ENCODE measurements at places on chromosomes 7 and 10. TPM values are rescaled to one million over a fixed set of nuclear protein-coding genes. Genes with fewer than 3 reads are reported as not detected.

Gene UNC5B
- total RNA-seq, result 31.1 TPM

DNA sequence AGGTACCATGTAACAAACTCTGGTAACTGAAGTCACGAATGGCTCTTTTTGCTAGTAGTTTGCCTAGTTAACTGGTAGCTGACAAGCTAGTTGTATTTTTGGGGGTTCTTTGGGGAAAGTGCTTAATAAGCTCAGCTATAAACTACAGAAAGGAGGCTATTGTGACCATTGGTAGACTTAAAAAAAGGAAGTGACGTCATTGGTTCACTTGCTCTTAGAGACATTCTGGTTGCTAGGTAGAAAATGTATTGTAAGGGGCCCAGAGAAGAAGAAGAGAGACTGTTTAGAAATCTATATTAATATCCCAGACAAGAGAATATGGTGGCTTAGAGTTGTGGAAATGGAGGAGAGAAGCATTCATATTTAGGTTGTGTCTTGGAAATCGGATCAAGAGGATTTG is 103.0 kb downstream of the NXPH1 start:
- no peaks in the 10 kb centered on the region for H3K27me3 ChIP-seq
- H3K4me1 ChIP-seq, result no peaks in the 10 kb centered on the region

Gene ANKRD61
- not detected for total RNA-seq

DNA sequence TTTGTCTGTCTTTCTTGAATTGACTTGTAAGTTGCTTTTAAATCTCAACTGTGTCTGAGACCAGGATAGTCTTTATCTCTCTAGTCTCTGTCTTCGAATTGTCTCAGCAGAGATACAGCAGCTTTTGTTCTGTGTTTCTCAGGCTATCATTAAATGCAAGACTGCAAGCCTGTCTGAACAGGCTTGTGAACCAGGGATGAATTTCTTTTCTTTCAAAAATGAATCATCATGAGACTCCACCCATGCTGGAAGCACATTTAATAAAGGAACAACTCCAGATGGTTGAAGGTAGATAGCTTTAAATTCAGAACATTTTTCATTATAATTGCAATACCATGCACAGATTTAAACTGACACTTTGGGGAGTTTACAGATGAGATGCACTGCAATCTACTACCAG is 155.9 kb downstream of the SEC23IP start:
- H3K27ac ChIP-seq, result no peak overlapping the region
- DNase-seq, result no peak
- H3K36me3 ChIP-seq, result no peaks in the 10 kb centered on the region
- H3K4me1 ChIP-seq, result no peaks in the 10 kb centered on the region
- no peak overlapping the region for H3K4me3 ChIP-seq

DNA sequence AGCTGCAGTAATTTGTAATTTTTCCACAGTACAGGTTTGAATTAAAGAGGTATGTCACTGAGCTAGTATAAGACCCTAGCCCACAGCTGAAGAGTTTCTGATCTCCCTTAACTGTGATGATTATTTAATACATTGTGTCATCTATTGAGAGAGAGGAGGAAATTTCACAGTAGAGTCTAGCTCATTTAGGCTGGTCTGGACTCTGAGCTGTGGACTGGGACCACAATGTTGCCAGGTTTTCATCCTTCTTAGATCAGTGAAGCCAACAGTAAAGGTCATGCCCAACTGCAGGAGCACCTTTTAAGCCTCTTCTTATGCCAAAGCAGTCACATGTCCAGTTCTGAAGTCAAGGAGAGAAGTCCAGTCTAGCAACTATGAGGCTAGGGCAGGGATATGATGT is 8.9 kb downstream of the TES start:
- no peak for DNase-seq
- H3K27me3 ChIP-seq, result no peaks in the 10 kb centered on the region
- no peak overlapping the region for H3K4me3 ChIP-seq
- H3K4me1 ChIP-seq, result peaks cover 16% of the 10 kb centered on the region
- H3K27ac ChIP-seq, result peak overlapping the region; percentile 98

GRCh38 chr10:103452506-103453230 is 498 bp upstream of the CALHM2 start:
- H3K4me3 ChIP-seq, result peak overlapping the region; percentile 52
- no peaks in the 10 kb centered on the region for H3K36me3 ChIP-seq
- H3K27me3 ChIP-seq, result peaks cover 5% of the 10 kb centered on the region
- H3K27ac ChIP-seq, result peak overlapping the region; percentile 93

- no peak overlapping the region for H3K27ac ChIP-seq
- H3K36me3 ChIP-seq, result no peaks in the 10 kb centered on the region
- DNase-seq, result no peak
- no peaks in the 10 kb centered on the region for H3K4me1 ChIP-seq
Measured at GRCh38 chr7:9761224-9761623, 1212.4 kb upstream of the PHF14 start.

Gene NME8
- not detected for total RNA-seq

Gene PDIA4
- total RNA-seq, result 73.2 TPM

- peak; percentile 68 for DNase-seq
- H3K36me3 ChIP-seq, result no peaks in the 10 kb centered on the region
- H3K4me1 ChIP-seq, result peaks cover 28% of the 10 kb centered on the region
- peak overlapping the region; percentile 57 for H3K27ac ChIP-seq
Measured at GRCh38 chr10:121158988-121159579, 307.9 kb downstream of the WDR11 start.

DNA sequence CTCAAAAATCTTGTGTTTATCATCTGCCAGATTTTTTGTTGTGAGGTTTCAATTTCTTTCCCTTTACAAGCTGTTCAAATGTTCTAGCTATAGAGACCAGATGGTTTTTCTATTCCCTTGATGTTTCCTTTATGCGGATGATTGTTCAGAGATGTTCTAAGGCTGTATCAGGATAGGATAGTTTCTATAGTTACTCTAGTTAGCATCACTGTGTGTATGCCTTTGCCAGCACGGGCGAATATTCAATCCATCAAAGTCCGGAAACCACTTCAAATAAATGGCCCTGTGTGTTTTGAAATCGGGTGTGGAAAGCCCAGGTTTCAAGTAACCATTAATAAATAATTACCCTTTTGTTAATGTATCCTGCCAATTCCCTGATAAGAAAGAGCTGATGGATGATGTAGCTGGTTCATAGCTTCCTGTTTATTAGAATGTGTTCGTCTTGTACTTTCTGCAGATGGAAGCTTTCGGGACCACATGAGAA is 149.8 kb upstream of the PRKCQ start:
- DNase-seq, result no peak
- peaks cover 17% of the 10 kb centered on the region for H3K27me3 ChIP-seq
- no peaks in the 10 kb centered on the region for H3K4me1 ChIP-seq
- H3K4me3 ChIP-seq, result no peak overlapping the region
- no peak overlapping the region for H3K27ac ChIP-seq

Gene NPSR1
- 9.7 TPM for total RNA-seq

Gene PRKCQ
- 0.96 TPM for total RNA-seq

- H3K36me3 ChIP-seq, result no peaks in the 10 kb centered on the region
- H3K4me1 ChIP-seq, result peaks cover 6% of the 10 kb centered on the region
- no peaks in the 10 kb centered on the region for H3K27me3 ChIP-seq
- no peak overlapping the region for H3K4me3 ChIP-seq
Measured at GRCh38 chr7:157432541-157432956, 95.7 kb downstream of the DNAJB6 start.

Gene ADK
- total RNA-seq, result 15.0 TPM

Gene LIPK
- total RNA-seq, result not detected

- H3K4me3 ChIP-seq, result no peak overlapping the region
- DNase-seq, result peak; percentile 65
- peaks cover 67% of the 10 kb centered on the region for H3K4me1 ChIP-seq
Measured at GRCh38 chr10:71835671-71836595, 15.1 kb downstream of the PSAP start.

- H3K4me3 ChIP-seq, result peak overlapping the region; percentile 45
- H3K36me3 ChIP-seq, result no peaks in the 10 kb centered on the region
- peaks cover 25% of the 10 kb centered on the region for H3K4me1 ChIP-seq
- peaks cover 55% of the 10 kb centered on the region for H3K27me3 ChIP-seq
- DNase-seq, result no peak
Measured at GRCh38 chr10:133325440-133326222, 11.1 kb downstream of the CALY start.

DNA sequence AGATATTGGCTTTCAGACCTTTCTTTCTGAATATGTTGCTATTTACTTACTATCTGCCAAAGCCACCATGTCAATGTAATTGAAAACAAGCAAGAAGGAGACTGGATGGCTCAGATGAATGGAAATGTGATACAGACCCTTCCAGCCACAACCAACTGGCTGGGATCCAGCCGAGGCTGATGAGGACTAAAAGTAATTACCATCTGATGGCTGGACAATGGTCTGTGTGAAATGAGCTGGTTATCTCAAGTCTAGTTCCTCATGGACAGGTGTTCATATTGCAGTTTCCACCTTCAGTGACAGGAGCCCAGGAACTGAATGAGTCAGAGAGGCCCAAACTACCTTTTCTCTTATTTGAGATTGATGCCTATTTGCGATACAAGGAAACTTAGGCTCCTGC is 267.5 kb downstream of the GATA3 start:
- no peaks in the 10 kb centered on the region for H3K36me3 ChIP-seq
- H3K4me3 ChIP-seq, result no peak overlapping the region
- no peak overlapping the region for H3K27ac ChIP-seq
- no peaks in the 10 kb centered on the region for H3K27me3 ChIP-seq

Gene GIGYF1
- total RNA-seq, result 25.9 TPM

Gene GIMAP5
- total RNA-seq, result 2.6 TPM

Gene PPP1R3C
- total RNA-seq, result 2.4 TPM

DNA sequence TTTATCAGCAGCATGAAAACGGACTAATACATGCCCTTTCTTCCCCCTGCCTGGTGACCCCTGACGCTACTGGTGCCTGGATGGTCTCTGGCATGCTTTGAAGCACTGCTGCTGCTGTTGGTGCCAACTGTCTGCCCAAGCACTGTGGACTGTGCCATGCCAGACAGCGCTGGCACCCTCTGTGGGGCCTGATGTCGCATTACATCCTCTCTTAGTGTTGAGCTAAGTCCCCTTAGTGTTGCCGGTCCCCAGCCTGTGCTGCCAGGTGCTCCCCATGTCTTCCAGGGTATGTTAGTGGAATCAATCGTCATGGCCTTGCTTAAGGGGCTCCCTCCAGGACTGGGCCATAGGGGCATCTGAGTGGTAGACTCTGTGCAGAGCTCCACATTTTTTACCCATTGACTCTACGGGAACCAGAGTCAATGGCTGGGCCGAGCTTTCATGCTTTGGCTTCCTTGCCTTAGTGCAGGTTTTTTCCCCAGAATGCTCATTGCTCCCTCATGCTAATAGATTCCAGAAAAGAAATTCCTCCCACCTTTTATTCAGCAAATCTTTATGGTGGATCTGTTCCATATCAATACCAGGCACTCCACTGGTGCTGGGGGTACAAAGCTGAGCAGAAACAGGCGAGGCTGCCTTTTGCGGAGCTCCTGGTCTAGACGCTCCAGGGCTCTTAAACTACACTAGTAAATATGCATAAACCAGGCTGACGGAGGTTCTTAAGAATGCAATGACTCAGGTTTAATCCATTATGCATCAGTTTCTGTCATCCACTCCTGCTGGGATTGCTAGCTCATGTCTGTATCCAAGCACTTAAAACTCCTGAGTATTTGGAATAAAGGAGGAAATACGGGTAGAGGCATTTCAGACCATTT is 21.8 kb upstream of the MRC1 start:
- H3K27ac ChIP-seq, result no peak overlapping the region
- H3K4me3 ChIP-seq, result no peak overlapping the region
- no peaks in the 10 kb centered on the region for H3K36me3 ChIP-seq

DNA sequence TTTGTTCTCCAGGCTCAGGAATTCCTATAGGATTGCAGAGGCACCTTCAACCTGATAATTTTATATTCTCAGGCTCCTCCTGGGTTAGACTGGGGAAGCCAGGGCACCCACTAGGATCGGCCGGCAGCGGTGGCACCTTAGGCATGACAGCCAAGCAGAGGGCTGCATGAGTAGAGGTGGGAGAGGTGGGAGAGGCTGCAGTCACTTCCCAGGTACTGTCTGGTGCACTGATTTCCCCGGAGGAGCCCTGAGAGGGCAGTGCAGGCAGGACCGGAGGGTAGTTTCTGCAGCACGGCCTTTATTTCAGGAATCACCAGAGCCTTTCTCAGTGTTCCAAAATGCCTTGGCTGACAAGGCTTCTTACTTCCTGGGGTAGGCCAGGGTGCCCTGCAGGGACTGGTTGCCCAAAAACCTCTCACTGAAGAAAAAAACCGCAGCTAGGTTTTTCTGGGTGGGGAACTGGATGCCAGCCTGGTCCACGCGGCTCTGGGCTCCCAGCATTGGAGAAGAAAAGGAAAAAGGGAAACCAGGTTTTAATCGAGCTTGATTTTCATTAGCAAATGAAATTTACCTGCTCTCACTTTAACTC is 3.6 kb upstream of the HOXA13 start:
- H3K36me3 ChIP-seq, result no peaks in the 10 kb centered on the region
- H3K27me3 ChIP-seq, result peaks cover 90% of the 10 kb centered on the region
- peak overlapping the region; percentile 76 for H3K27ac ChIP-seq
- no peak for DNase-seq
- H3K4me1 ChIP-seq, result peaks cover 19% of the 10 kb centered on the region
- peak overlapping the region; percentile 73 for H3K4me3 ChIP-seq

DNA sequence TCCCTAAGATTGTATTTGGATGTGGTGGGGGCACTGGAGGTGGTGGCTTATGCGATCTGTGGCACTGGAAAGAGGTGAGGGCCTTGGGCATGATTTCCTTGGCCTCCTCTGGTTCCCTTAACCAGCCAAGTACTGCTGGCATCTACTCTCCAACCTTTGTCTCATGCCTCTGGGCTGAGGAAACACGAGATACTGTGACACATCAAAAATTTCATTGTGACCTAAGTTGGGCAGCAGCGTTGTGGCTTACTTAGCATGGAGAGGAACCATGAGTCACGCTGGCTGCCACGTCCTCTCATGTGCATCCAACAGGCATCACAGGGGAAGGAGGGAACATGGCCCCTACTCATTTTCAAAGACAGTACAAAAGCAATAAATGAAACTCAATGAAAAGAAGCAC is 29.7 kb upstream of the GSDME start:
- no peak overlapping the region for H3K27ac ChIP-seq
- no peaks in the 10 kb centered on the region for H3K36me3 ChIP-seq
- no peaks in the 10 kb centered on the region for H3K27me3 ChIP-seq
- DNase-seq, result no peak
- H3K4me3 ChIP-seq, result no peak overlapping the region

- H3K4me3 ChIP-seq, result no peak overlapping the region
- H3K27me3 ChIP-seq, result no peaks in the 10 kb centered on the region
- no peaks in the 10 kb centered on the region for H3K36me3 ChIP-seq
- DNase-seq, result peak; percentile 77
Measured at GRCh38 chr10:77899080-77899477, 27.5 kb downstream of the DLG5 start.

Gene OIT3
- total RNA-seq, result 1.2 TPM

Measured in transverse colon (tissue), 4 donors.